ENCODE measurements at places on chromosomes 12 and 14.

- DNase-seq: peak; percentile 80
Measured at GRCh38 chr14:20743556-20743955, 2.1 kb upstream of the EDDM3A start.

- no peak for DNase-seq
Measured at GRCh38 chr12:2692080-2692479, 102.7 kb upstream of the FKBP4 start.

DNA sequence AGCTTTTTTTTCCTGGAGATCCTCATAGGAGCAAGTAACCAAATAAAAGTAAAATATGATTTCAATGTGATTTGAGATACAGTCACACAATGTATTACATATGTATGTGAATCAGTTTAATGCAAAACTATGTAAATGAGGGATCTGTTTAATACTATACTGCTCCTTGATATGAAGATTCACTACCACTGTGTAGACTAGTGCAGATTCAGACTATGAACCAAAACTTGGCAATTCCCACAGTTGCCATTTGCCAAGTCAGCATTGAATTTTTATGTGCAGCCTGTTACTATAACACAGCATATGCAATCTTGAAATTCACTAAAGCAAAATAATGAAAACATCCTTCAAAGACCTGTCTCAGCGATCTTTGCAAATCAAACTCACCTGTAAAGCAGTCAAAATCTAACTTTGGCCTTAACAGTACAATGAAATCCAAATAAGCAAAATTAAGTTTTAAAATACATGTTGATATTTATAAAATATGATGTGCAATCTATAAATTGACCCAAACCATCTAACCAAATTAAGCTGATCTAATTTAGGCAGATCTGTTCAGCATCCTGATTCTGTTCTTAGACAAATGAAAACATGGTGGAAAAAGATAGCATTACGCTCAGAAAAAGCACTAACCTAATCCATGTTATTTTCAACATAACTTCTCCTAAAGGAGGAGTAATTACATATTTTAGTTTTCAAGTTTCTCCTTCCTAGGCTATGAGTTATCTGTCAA, 25.5 kb upstream of the LMNTD1 start:
- DNase-seq: no peak

DNA sequence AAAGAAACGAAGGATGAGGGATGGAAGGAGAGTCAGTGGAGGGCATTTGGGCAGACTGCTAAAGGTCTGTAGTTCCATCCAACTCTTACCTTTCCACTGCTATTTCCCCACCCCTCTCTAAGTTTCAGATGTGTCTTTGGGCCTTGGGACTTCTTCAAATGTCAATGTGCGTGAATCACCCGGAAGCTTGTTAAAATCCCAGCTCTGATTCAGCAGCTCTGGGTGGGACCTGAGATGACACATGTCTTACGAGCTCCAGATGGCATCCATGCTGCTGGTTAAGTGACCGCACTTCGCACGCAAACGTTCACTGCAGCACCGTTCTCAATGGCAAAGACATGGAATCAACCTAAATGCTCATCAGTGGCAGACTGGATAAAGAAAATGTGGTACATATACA, 309.9 kb downstream of the VRK1 start:
- no peak for DNase-seq

DNA sequence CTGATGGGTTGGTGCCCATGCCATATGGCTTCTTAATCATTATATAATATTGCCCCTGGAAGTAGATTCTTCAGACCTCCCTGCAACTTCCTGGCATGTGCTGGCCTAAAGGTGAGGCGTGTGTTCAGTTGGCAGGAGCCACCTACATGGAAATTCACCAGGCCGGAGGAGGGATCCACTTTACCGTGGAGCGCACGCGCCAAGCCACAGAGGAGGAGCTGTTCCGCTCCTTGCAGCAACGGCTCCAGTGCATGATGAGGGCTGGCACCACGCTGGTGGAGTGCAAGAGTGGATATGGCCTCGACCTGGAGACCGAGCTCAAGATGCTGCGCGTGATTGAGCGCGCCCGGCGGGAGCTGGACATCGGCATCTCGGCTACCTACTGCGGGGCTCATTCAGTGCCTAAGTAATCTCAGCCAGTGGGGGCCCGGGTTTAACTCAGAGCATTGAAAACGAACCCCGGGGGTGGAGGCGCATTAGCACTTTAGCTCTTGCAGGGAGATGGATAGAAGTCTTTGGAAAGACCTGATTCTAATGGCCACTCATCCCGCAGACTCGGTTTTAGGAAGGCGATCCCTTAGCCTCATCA, 13.5 kb downstream of the AMDHD1 start:
- DNase-seq: no peak

DNA sequence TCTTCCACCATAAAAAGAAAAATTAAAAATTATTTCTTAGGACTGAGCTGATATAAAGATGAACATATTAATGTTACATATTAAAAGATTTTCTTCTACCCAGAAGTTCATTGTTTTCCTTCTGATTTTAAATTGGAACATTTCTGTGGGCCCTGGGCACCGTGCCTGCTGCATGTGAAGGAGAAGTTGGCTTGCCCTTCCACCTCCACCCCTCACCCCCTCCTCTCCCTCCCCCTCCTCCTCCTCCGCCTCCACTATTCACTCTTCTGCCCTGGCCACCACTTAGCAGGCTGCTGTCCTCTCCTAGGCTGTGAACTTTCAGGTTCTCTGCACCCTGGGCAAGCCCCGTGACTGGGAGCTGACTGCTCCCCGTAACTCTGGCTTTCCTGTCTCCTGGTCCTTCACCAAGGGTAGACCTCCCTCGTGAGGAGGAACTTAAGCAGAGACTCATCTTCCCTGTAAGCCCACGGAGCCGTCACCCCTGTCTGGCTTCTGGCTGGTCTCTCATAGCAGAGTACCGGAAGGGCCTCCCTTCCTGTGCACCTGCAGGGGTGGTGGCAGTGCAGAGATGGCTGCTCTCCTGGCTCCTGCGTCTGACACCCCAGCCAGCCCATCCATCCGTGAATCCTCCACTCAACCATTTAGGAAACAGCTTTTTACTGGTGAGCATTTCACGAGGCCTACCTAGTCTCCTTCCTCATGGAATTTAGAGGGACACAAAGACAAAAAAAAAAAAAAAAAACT, 12.8 kb downstream of the TUNAR start:
- DNase-seq: no peak

GRCh38 chr14:63308723-63309317, 9.9 kb downstream of the GPHB5 start:
- no peak for DNase-seq

GRCh38 chr14:94338023-94338422, 14.9 kb upstream of the SERPINA6 start:
- DNase-seq: no peak

DNA sequence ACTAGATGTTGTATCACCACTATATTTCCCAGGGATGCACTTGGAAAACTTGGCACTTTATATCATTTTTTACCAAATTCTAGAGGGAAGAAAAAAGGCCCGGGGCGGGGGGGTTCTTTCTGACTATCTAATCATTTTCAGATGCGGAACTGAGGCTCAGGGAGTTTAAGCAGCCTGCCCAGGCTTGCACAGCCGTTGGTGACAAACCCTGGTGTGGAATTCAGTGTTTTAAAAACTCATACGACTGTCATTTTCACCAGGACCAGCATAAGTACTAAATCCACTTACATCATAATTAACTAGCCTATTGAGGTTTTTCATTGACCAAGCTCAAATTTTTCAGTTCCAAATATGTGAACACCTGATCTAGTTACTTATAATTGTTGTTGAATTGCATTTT, 181.0 kb downstream of the IPO8 start:
- no peak for DNase-seq

- DNase-seq: no peak
Measured at GRCh38 chr12:79424109-79424721, 266.5 kb downstream of the PAWR start.

DNA sequence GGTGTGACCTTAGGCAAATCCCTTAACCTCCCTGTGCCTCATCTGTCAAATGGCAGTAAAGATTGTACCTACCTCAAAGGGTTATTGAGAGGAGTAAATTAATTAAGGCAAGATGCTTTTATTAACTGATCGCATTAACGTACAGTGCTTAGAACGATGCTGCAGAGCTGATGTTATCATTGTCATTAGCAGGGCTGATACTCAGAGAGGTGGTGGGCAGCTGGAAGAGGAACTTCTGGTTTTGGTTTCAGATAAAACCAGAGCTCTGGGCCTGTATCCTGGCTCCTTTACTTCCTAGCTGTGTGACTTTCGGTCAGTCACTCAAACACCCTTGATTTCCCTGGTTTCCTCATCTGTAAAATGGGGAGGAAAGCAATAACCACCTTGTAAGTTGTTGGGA, 55.1 kb downstream of the CALM1 start:
- no peak for DNase-seq

DNA sequence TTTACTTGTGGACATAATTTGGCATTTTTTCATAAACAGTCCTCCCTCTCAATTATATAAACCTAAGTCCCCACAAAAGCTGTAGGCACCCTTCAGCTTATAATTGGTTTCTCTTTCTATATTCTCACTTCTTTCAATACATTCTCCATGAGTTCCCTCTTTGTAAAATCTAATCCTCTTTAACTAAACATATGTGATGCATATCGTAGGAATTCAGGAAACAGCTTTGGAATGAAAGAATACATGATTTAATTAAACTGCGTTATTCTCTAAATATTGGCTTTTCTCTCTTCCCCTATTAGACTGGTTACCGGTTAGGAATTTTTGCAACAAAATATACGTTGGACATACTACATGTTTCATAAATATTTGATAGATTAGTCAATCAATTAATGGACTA, 1122.6 kb downstream of the FLRT2 start:
- DNase-seq: no peak

DNA sequence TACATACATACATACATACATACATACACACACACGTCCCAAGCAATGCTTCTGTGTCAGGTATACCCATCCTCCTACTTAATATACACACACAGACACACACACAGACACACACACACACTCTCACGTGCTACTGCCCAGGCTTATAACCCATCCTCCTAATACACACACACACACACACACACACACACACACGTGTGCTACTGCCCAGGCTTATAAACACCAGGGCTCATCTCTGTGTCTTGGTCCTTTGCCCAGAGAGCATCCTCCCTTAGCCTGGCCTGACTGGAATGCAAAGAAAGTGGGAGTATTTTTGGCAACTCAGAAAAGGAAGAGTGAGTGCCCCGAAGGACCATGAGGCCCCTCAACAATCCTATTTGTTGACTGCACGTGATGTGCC, 129.0 kb downstream of the RBM19 start:
- no peak for DNase-seq

- no peak for DNase-seq
Measured at GRCh38 chr12:16168078-16168477, 109.4 kb downstream of the SLC15A5 start.

- no peak for DNase-seq
Measured at GRCh38 chr12:51598156-51598555, 7.1 kb downstream of the SCN8A start.

GRCh38 chr12:124379938-124380754, 85.3 kb downstream of the RFLNA start:
- no peak for DNase-seq

- DNase-seq: no peak
Measured at GRCh38 chr14:58491593-58491992, 64.1 kb downstream of the KIAA0586 start.

DNA sequence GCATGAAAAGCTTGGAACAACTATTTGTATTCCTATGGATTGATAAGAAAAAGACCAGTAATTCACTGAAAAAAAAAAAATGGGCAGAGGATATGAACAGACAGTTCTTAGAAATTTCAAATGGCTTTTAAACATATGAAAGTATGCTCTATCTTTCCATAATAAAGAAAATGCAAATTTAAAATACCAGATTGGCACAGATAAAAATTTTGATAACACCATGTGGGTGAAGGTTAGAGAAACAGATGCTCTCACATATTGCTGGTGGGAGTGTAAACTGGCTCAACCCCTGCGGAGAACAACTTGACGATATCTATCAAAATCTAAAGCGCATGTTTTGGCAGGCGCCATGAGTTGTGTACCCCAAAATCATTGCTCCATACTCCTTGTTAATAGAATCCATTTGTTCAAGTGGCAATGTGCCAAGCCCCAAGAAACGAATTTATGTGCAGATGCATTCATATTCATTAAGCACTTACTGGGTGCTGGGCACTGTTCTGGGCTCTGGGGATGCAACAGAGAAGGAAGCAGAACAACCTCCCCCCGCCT, 29.5 kb upstream of the TMPO start:
- DNase-seq: no peak
